ENCODE measurements at places on chromosomes 11 and 22. TPM values are rescaled to one million over a fixed set of nuclear protein-coding genes. Genes with fewer than 3 reads are reported as not detected.

The PAAF1 gene
- 14.3 TPM for total RNA-seq

The RTN4R gene
- 1.7 TPM for total RNA-seq

The P4HA3 gene
- 2.5 TPM for total RNA-seq

The TBX10 gene
- not detected for total RNA-seq

The IRF7 gene
- total RNA-seq = 6.7 TPM

The PHETA2 gene
- 14.5 TPM for total RNA-seq

The HSPB2 gene
- total RNA-seq = not detected

The ART5 gene
- total RNA-seq = 0.46 TPM

The GAB2 gene
- total RNA-seq = 1.9 TPM

The XKR3 gene
- not detected for total RNA-seq

The RFPL1 gene
- total RNA-seq = not detected

The TREH gene
- not detected for total RNA-seq

The HEPACAM gene
- total RNA-seq = not detected

The NUCB2 gene
- 44.5 TPM for total RNA-seq

The C2CD2L gene
- total RNA-seq = 10.6 TPM

The C11orf21 gene
- total RNA-seq = 0.11 TPM

The ARHGAP32 gene
- 5.9 TPM for total RNA-seq

The OR8H2 gene
- not detected for total RNA-seq

The MRGPRE gene
- total RNA-seq = not detected

The MUC6 gene
- not detected for total RNA-seq

The MUC2 gene
- total RNA-seq = not detected

The SYT7 gene
- total RNA-seq = 0.77 TPM

The MPPED2 gene
- total RNA-seq = 0.74 TPM

GRCh38 chr11:45881708-45882368, 3.6 kb upstream of the MAPK8IP1 start:
- DNase-seq = no peak

- peak; percentile 51 for DNase-seq
Observed at GRCh38 chr11:11979488-11980117, 28.8 kb downstream of the DKK3 start.

DNA sequence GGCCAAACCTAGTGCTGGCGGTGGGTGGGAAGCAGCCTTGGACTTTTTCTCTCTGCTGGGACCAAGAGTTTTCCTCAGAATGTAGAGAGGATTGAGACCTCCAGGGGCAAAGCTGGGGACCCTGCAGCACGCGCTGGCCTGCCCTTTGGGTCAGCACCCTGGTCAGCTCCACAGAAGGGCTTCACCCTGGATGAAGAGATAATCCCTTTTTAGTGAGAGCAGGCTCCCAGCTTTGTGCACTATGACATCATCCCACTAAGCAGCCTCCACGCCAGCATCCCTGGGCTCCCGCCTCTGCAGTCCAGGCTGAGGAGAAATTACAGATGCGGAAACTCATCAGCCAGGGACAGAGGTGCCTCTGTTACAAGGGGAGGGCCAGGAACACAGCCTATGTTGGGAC, 23.5 kb downstream of the DRICH1 start:
- DNase-seq = peak; percentile 24

GRCh38 chr11:120877746-120878365, 146.0 kb upstream of the TBCEL start:
- DNase-seq = no peak

DNA sequence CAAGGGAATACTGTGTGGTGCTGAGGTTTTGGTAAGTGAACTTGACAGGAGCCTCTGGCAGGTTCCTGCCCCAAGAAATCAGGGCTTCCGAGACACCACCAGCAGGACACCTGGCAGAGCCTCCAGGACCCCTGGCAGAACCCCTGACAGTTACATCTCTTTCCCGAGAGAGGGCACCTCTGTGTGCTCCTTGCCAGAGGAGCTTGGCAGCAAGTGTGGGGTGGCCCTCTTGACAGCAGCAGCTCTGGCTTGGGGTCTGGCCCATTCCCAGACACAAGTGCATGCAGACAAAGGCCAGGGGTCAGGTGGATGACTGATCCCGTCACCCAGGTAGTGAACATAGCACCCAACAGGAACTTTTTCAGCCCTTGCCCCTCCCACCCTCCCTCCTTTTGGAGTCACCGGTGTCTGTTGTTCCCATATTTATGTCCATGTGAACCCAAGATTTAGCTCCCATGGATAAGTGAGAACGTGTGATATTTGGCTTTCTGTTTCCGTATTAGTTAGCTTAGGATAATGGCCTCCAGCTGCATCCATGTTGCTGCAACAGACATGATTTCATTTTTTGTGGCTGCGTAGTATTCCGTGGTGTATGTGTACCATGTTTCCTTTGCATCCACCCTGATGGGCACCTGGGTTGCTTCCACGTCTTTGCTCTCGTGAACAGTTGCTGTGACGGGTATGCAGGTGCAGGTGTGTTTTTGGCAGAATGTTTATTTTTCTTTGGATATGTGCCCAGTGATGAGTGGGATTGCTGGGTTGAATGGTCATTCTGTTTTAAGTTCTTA, 21.2 kb upstream of the OSBPL5 start:
- DNase-seq = no peak

GRCh38 chr11:638631-639331, 1.7 kb downstream of the DRD4 start:
- no peak for DNase-seq

- no peak for DNase-seq
Observed at GRCh38 chr11:30873924-30874610, 287.9 kb upstream of the MPPED2 start.

GRCh38 chr11:62153087-62153395, 29.2 kb downstream of the INCENP start:
- DNase-seq = no peak

GRCh38 chr11:45921561-45922424, 663 bp upstream of the LARGE2 start:
- DNase-seq = no peak

GRCh38 chr11:77112641-77113381, 10.2 kb downstream of the OMP start:
- DNase-seq = no peak

- DNase-seq = no peak
Observed at GRCh38 chr22:19520007-19520406, 4.2 kb downstream of the CLDN5 start.

GRCh38 chr22:37601540-37602442, 6.8 kb upstream of the GGA1 start:
- peak; percentile 68 for DNase-seq

DNA sequence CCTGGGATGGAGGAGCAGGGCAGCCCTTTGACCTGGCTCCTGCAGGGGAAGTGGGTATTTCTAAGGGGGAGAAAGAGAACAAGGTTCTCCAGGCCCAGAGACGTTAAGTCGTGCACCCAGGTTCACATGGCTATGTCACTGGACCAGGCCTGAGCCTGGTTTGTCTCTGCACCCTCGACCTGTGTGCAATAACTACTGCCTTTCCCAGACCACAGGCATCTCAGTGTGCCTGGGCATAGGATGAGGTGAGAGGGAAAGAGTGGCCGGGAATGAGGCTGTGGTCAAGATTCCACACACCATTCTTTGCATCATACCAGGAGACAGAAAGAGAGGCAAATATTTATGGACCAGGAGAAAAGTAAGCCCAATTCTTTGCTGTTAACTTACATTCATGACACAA, 66.8 kb downstream of the PRR5L start:
- DNase-seq = peak; percentile 65

GRCh38 chr11:100562128-100562527, 125.0 kb upstream of the ARHGAP42 start:
- DNase-seq = peak; percentile 74

- no peak for DNase-seq
Observed at GRCh38 chr22:34115722-34116121, 195.4 kb upstream of the LARGE1 start.

DNA sequence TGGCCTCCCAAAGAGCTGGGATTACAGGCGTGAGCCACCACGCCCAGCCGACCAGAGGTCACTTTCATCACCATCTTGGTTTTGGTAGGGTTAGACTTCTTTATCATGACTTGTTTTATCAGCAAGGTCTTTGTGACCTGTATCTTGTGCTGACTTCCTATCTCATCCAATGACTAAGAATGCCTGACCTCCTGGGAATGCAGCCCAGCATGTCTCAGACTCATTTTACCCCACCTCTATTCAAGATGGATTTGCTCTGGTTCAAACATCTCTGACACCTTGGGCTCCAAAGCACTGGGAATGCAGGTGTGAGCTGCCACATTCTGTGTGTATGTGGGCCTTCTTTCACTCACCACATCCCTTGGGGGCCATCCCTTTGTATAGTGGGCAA, 5.1 kb upstream of the TALDO1 start:
- DNase-seq = no peak

DNA sequence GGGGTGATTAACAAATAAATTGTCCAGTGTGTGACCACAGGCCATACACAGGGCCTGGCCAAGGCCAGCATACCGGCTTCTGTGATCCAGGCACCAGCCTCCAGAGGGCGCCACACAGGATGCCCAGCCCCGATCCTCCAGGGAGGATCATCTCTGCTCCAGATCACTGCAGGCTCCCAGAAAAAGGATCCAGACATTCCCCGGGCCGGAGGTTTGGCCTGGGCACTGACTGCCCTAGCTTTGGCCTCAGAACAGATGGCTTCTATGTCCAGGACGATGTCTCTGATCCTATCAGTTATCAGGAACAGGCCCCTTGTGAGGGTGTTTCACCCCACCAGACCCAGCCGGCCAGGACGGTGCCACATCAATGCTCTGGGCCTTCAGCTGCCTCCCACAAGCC, 74.5 kb upstream of the LMO1 start:
- DNase-seq = peak; percentile 47

- no peak for DNase-seq
Observed at GRCh38 chr11:125264100-125265022, 99.8 kb downstream of the PKNOX2 start.

DNA sequence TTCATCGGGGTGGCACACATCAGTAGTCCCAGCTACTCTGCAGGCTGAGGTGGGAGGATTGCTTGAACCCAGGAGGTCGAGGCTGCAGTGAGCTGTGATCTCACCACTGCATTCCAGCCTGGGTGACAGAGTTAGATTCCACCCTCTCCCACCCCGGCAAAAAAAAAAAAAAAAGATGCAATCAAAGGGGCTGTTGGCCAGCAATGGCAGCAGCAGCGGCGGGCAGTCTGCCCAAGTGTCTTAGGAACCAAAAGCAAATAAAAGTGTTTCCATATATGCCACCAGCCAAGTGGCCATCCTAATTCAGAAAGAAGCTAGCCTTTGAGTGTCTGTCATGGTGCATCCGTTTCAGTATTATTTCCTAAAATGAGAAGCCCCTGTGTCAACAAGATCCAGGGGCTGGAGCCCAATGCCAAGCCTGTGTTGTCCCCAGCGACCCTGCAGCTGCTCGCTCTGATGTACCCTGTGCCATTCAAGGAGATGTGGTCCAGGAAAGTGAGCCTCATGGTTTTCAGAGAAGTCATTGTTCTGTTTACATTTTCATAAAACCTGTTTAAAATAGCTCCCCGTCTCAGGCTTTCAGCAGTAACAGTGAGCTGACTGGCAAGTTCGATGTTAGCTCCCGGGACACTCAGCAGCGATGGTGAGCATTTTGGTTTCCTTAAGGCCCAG, 12.5 kb downstream of the CDPF1 start:
- DNase-seq = no peak

DNA sequence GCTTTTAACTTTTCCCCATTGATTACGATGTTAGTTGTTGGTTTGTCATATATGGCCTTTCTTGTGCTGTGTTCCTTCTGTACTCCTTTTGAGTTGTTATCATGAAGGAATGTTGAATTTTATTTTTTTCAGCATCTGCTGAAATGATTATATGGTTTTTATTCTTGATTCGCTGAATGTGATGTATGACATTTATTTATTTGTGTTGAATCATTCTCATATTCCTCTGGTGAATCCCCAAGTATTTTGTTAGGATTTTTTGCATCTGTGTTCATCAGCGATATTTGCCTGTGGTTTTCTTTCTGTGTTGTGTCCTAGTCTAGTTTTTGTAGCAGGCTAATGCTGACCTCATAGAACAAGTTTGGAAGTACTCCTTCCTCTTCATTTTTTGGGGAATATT, 78.2 kb downstream of the GGT1 start:
- no peak for DNase-seq

GRCh38 chr11:125081098-125081798, 18.1 kb downstream of the SLC37A2 start:
- DNase-seq = no peak

GRCh38 chr11:46898396-46899095, 19.8 kb downstream of the LRP4 start:
- no peak for DNase-seq

All from Daoy (cell line).